ENCODE measurements at places on chromosomes 13 and 19. TPM values are rescaled to one million over a fixed set of nuclear protein-coding genes. Genes with fewer than 3 reads are reported as not detected.

The ZNF607 gene
- total RNA-seq, result 20.7 TPM

The CRB3 gene
- total RNA-seq, result 36.5 TPM

The ZNF418 gene
- 20.8 TPM for total RNA-seq

The CNMD gene
- total RNA-seq, result 95.1 TPM

The GPATCH1 gene
- 10.7 TPM for total RNA-seq

The KANK3 gene
- 8.0 TPM for total RNA-seq

The ZNF91 gene
- 36.5 TPM for total RNA-seq

The NMRK2 gene
- 50.4 TPM for total RNA-seq

The ZNF229 gene
- total RNA-seq, result 1.8 TPM

The URAD gene
- total RNA-seq, result not detected

The TMC4 gene
- 14.7 TPM for total RNA-seq

The FGF9 gene
- 0.25 TPM for total RNA-seq

The CGB8 gene
- 0.31 TPM for total RNA-seq

The PDE4C gene
- total RNA-seq, result 3.0 TPM

The ATXN8OS gene
- not detected for total RNA-seq

The TNNT1 gene
- 108 TPM for total RNA-seq

The WASF3 gene
- total RNA-seq, result 32.6 TPM

The PDE4A gene
- 5.3 TPM for total RNA-seq

The SRRM5 gene
- total RNA-seq, result 0.42 TPM

The CLEC4M gene
- not detected for total RNA-seq

The CYP2F1 gene
- total RNA-seq, result 1.3 TPM

The UBE2L5 gene
- not detected for total RNA-seq

The WDR87 gene
- not detected for total RNA-seq

The SBSN gene
- not detected for total RNA-seq

The LIPE gene
- total RNA-seq, result 11.5 TPM

The KEAP1 gene
- total RNA-seq, result 65.1 TPM

The PVR gene
- 15.0 TPM for total RNA-seq

The ZNF491 gene
- total RNA-seq, result 2.1 TPM

The NLRP4 gene
- not detected for total RNA-seq

The NCAN gene
- total RNA-seq, result 1.9 TPM

The PTPRH gene
- 0.63 TPM for total RNA-seq

The DPF1 gene
- 6.8 TPM for total RNA-seq

The EHD2 gene
- total RNA-seq, result 15.5 TPM

The IL17D gene
- 0.60 TPM for total RNA-seq

The PBX4 gene
- total RNA-seq, result 4.5 TPM

The ZNF665 gene
- 5.7 TPM for total RNA-seq

The NAPSA gene
- 2.4 TPM for total RNA-seq

The KCNN4 gene
- 1.1 TPM for total RNA-seq

The ARMC6 gene
- total RNA-seq, result 49.9 TPM

Data from WTC11 (cell line).